ENCODE measurements at places on chromosomes 12 and 14.

- no peak for DNase-seq
Observed at GRCh38 chr14:30417121-30417520, 141.8 kb upstream of the G2E3 start.

GRCh38 chr14:93137864-93138263, 22.1 kb upstream of the ITPK1 start:
- DNase-seq = no peak

- DNase-seq = no peak
Observed at GRCh38 chr14:54768501-54769129, 134.0 kb downstream of the GCH1 start.

DNA sequence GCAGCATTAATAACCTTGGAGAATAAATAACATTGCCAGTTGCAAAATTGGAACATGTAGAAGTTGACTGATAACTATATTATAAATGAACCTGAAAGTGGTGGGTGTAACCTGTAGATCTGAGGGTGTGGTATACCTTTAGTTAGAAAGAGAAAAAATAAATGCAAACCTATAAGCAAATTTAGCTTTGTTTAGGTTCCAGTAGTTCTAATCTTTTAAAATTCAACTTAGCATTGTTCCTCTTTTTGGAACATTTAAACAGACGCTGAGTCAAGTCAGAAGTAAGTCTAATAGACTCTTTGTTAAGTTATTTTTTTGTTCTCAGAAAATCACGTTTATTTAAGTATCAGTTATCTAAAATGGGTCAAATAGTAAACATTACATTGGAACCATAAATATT, 120.0 kb downstream of the DNAI7 start:
- no peak for DNase-seq

DNA sequence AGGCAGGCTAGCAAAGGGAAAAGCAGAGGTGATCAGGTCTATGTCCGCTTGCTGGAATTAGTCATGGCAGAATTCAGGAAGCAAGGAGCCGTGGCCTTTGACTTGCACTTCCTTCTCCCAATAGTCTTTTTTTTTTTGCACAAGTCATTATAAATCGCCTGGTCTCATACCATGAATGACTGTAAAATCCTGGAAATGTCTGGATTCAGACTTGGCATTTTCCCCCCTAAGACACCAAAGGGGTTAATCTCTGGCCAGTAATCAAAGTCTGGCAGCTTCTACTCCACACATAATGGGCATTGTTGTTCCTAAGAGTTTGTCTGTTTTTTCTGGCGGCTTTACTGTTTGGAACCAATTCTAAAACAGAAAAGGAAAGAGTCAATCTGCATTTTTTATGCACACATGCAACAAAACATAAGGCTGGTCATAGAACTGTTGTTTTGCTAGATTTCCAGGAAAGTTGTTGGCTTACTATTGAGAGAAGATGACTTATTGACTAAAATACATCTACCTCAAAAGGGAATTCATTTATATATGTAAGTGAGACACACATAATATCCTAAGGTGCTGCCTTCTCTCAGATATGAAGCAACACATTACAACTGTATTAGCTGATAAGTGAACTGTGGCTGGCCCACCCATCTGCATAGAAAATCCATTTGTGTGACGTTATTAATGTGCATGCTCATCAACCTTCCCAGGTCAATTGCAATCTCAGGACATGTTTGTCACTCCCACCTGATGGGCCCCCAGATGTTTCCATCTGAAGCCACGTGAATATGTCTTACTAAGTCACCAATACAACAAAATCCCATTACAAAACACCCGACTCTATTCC, 157.3 kb downstream of the BTG1 start:
- no peak for DNase-seq

GRCh38 chr12:23704992-23705943, 244.2 kb downstream of the SOX5 start:
- DNase-seq = no peak

- DNase-seq = no peak
Observed at GRCh38 chr12:13099066-13099843, 4.2 kb downstream of the GSG1 start.

DNA sequence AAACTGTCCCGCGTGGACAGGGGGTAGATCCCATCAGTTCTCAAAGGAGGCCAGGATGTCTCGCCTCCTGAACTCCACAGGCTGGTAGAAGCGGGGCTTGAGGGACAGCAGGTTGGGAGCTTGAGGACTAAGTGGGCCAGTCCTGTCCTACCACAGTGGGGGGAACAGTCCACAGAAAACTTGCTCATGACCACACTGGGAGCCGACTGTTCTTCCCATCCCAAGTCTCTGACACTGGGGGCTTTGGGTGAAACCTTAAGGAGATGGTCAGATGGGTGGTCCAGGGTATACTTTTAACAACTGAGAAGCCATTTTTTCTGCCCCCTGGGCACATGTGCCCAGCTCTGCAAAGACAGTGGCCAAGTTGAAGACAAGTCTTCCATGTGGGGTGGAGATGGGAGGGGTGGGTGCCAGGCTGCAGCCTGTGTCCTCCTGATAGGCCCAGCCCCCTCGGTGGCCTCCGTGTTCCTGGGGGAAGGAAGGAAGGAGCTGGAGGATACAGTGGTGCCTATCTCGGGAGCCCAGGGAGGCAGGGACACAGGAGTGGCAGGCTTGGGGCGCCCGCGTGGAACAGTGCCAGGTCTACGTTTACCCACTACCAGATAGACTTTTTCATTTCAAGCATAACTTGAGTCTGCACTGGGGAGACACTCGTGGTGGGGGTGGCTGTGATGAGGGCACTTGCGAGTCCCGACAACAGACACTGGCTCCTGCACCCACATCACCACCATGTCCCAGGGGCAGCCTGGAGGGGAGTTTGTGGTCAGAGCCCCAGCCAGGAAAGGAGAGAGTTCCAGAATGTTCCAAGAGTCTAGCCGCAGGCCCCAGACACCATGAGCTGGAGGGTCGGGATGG, 14.7 kb downstream of the RHOF start:
- no peak for DNase-seq

DNA sequence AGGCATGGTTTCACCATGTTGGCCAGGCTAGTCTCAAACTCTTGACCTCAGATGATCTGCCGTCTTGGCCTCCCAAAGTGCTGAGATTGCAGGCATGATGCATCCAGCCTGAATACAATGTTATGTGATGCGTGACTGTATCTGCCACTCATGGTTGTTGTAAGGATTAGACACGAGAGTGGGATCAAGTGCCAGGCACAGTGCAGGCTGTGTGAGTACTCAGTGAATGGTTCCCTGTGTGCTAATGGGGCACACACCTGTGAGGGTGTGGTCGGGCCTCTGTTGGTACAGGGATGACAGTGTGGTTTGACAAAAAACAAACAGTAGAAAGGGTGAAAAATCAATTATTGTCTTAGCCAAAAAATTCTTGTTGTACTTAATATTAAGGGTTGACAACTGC, 61.8 kb downstream of the TECPR2 start:
- no peak for DNase-seq

GRCh38 chr14:94381149-94382030, 7.0 kb downstream of the SERPINA1 start:
- DNase-seq = no peak

- no peak for DNase-seq
Observed at GRCh38 chr14:68246786-68247105, 427.2 kb downstream of the RAD51B start.

DNA sequence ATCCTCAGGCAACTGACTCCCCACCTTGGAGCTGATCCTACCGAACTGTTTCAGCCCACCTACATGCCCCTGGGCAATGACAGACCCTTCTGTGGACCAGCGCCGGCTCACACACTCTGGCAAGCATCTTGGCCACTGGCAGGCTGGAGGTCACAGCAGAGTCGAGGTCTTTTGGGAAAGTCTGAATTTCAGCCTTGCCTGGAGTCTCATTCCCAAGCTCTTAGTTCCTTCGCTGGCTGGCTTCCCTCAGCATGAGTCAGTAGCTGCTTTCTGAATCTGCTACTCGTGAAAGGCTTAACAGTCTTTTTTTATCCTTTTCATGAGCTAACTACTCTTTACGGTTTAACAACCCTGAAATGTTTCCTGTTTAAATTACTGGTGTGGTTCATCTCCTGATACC, 44.5 kb downstream of the ASCL4 start:
- no peak for DNase-seq

DNA sequence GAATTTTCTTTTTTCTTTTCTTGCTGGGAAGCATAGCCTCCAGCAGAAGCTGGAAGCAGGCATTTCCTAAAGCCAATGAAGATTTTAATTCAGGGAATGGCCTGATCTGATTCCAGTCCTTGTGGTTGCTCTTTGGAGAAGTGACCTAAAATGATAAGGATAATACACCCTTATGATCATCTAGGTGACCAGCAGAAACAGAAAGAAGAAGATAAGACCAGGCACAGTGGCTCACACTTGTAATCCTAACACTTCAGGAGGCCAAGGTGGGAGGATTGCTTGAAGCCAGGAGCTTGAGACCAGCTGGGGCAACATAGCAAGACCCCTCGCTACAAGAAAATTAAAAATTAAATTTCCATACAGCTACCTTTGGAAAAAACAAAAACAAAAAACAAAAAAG, 51.2 kb downstream of the EEA1 start:
- no peak for DNase-seq

GRCh38 chr12:132551641-132552031, 58.7 kb downstream of the LRCOL1 start:
- no peak for DNase-seq

DNA sequence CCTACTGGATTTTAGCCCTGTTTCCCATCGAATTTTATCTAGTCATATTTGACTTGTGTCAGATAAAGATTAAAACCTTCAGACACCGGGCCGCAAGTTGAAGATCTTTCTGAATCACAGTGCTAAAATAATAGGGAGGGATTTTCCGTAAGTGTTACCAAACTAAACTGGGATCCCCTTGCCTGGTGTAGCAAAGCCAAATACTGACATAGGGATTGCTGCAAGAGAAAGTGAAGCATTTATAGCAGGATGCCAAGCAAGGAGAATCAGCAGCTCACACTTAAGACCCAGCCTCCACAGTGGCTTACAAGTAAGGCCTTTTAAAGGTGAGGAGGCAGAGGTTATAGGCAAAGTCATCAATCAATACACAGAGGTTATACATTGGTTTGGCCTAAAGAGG, 147.4 kb downstream of the AKAP6 start:
- DNase-seq = no peak

DNA sequence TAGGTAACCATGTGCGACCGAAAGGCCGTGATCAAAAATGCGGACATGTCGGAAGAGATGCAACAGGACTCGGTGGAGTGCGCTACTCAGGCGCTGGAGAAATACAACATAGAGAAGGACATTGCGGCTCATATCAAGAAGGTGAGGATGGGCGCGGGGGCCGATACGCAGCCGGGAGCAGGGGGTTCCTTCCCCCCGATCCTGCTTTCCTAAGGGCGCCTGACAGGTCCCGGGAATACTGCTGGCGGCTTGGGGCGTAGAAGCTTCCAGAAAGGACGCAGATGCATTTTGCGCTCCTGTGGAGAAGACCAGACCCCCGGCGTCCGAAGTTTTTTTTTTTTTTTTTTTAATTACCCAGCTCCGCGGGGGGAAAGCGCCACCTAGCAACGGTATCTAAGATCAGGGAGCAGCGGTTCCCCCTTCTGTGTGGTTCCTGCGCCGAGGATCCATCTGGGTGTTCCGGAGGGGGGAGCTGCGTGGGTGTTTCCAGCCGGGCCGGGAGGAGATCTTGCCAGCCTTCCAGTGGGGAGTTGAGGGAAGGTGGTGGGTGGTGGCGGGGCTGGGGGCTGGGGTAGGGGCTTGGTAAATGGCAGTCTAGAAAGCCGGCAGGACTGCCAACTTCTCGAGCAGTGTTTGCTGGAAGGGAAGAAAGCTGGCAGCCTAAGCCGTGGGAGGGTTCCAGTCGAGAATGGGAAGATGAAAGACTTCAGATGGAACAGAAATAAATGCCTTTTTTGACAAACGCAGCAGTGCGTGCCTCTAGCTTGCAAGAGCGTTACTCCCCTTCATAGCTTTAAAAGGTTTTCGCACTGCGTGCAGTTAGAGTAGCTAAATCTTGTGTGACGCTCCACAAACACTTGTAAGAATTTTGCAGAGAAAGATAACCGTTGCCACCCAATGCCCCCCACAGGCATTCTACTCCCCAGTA, 764 bp downstream of the DYNLL1 start:
- no peak for DNase-seq

DNA sequence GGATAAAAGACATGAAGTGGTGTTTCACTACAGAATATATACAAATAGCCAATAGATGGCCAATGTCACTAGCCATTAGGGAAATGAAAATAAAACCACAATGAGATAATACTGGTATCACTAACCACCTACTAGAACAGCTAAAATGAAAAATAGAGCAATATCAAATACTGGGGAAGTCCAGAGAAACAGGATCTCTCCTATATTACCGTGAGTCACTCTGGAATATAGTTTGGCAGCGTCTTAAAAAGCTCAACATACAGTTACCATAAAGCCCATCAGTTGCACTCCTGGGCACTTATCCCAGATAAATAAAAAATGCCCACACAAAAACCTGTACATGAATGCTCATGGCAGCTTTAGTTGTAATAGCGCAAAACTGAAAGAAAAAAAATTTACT, 101.7 kb downstream of the TMTC1 start:
- DNase-seq = no peak

GRCh38 chr12:20101046-20101445, 267.3 kb upstream of the PDE3A start:
- no peak for DNase-seq

DNA sequence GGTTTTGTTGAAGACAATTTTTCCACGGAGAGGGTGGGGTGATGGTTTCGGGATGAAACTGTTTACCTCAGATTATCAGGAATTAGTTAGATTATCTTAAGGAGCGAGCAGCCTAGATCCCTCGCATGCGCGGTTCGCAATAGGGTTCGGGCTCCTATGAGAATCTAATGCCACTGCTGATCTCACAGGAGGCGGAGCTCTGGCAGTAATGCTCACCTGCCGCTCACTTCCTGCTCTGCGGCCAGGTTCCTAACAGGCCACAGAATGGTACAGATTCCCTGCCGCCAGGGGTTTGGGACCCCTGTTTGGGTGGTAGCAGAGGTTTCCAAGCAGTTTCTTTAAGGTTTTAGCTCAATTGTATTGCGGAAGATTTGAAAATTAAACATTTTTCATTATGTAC, 439.8 kb upstream of the OR4E1 start:
- no peak for DNase-seq

DNA sequence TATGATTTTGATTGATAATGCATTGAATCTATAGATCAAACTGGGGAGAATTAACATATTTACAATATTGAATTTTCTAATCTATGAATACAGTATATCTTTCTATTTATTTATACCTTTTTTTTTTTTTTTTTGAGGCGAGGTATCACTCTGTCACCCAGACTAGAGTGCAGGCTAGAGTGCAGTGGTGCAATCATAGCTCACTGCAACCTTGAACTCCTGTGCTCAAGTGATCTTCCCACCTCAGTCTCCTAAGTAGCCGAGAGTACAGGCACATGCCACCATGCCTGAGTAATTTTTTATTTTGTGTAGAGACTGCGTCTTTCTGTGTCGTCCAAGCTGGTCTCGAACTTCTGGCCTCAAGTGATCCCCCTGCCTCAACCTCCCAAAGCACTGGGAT, 20.4 kb downstream of the LTBR start:
- DNase-seq = no peak

GRCh38 chr14:94374116-94374515, 14.3 kb downstream of the SERPINA1 start:
- no peak for DNase-seq

- DNase-seq = no peak
Observed at GRCh38 chr14:72024043-72024407, 91.8 kb downstream of the RGS6 start.

Measured in NCI-H2081 treated with DMSO at 0.1 percent for 48 hours (cell line).